ENCODE measurements at places on chromosomes 1 and 21. TPM values are rescaled to one million over a fixed set of nuclear protein-coding genes. Genes with fewer than 3 reads are reported as not detected.

TDRD10 gene
- total RNA-seq, result not detected

CNTN2 gene
- total RNA-seq, result not detected

CDK18 gene
- total RNA-seq, result 1.3 TPM

PADI2 gene
- 1.3 TPM for total RNA-seq

CFAP126 gene
- 0.20 TPM for total RNA-seq

CHI3L2 gene
- not detected for total RNA-seq
